Stimulated activated naive B cell treated with anti-CD40 and anti-IgM and Interleukin-4, amounts not matched to agents 10 μg/mL and 1 μg/mL and 100 μg/mL, for 72 hours (primary cell): ENCODE measurements at places on chromosomes 5 and 9.

- DNase-seq: peak; percentile 36
Measured at GRCh38 chr9:124054582-124055227, 43.1 kb downstream of the LHX2 start.

DNA sequence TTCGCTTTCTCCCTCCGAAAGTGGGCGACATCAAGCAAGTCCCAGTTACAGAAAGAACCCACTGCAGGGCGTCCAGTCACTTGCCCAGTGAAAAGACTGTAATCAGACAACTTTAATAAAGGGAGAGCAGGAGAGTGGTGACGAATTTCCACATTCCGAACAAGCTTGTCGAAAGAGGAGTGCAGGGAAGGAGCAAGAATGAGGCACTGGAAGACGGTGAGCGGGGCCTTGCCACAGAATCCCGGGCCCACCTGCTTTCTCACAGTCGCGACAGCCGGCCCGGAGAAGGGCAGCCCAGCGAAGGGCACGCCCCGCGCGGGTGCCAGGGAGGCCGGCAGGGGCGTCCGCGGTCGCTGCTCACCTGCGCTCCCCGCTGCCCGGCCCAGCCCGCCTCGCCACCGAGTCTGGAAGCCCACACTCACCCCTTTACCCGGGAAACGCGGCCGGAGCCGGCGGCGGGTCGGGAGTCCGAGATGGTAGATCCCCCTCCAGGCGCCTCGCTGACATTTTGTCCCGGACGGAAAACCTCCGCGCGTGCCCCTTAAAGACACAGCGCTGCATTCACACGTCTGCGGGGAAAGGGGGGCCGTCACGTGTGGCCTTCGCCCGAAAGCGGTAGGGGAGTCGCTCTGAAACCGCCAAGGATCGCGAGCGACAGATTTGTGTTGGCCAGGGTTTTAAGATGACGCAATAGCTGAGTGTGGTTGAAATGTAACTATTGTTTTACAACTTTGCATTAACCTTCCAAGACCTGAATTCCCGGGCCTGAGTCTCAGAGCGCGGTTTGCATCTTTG, at the start of gene ZBED3:
Gene ZBED3, minus strand, starts transcription at position 597 of the 795 bp plus-strand sequence. CDS start 9,407 bp downstream, outside the sequence.
- DNase-seq: peak; percentile 27

DNA sequence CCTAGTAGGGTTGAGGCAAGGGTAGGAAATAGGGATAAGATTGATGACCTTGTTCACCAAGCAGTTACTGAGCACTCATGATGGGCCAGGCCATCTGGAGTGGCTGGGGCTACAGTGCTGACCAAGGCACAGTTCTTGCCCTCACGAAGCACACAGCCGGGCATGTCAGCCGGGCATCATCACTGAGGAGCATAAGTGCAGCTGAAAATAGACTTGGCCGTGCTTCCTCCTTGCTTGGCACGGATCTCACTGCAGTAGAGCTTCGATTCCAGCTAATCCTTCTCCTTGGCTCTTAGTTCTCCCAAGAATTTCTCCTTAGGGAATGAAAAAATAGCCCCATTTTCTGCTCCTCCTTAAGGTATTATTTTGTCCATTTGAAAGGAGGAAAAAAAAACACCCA, 116.6 kb downstream of the NMUR2 start:
- DNase-seq: no peak

GRCh38 chr9:134050726-134051125, 17.1 kb downstream of the BRD3 start:
- DNase-seq: no peak

DNA sequence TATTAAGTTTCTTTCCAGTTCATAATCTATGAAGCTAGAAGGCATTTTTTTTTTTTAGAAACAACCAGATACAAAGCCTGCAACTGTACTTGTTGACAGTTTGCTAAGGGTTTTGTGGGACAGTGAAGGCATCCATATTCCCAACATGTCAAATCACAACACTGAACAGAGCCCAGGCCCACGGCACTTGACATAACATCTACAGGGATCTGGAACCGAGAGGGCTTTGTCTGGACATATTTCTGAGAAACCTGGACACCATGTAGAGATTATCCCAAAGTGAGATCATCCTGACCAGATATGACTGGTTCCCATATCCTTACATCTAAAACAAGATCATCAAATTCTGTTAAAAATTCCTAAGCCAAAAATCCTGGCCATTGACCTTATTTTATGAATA, 336.3 kb downstream of the ACTL7B start:
- no peak for DNase-seq

- no peak for DNase-seq
Measured at GRCh38 chr5:127757576-127757975, 54.4 kb downstream of the CCDC192 start.

GRCh38 chr5:25754895-25755294, 1110.1 kb upstream of the CDH10 start:
- no peak for DNase-seq

GRCh38 chr9:90783552-90783951, 18.1 kb upstream of the SYK start:
- no peak for DNase-seq

- DNase-seq: no peak
Measured at GRCh38 chr9:13804532-13804931, 509.4 kb downstream of the NFIB start.

GRCh38 chr9:121296213-121297127, 28.5 kb downstream of the GSN start:
- no peak for DNase-seq

GRCh38 chr5:114101153-114101552, 260.7 kb upstream of the KCNN2 start:
- no peak for DNase-seq

- DNase-seq: no peak
Measured at GRCh38 chr5:172502969-172503368, 48.6 kb upstream of the SH3PXD2B start.

DNA sequence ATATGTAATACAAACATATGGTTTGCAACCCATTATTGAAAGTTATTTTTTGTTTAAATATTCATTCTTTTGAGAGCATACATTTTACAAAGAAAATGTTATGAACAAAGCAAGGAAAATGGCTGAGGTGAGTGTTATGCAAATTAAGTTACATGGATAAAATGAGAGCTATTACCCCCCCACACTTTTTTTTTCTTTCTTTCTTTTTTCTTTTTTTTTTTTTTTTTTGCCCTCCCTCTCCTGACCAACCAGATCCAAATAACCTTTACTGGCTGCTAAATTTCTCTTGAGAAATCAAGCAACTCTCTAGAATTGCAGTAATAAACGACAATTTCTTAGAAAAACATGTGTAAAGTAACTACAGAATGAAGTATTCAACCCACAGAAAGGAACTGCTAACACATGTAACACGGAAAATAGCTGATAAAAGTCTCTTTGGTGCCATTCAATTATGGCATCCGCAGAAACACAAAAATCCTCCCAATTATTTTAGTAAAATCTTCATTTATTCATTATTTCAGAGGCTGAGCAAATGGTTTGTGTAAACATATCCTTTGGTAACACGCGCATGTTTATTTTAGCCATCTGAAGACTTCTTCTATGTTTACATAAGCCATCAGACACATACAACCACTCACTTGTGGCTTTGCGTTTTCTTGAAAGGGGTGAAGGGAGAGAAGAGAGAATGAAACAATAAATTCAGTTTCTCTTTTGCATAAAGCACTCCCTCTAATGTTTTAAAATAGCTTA, 216.1 kb downstream of the NFIB start:
- DNase-seq: no peak

- no peak for DNase-seq
Measured at GRCh38 chr9:19631181-19631580, 157.7 kb downstream of the SLC24A2 start.

DNA sequence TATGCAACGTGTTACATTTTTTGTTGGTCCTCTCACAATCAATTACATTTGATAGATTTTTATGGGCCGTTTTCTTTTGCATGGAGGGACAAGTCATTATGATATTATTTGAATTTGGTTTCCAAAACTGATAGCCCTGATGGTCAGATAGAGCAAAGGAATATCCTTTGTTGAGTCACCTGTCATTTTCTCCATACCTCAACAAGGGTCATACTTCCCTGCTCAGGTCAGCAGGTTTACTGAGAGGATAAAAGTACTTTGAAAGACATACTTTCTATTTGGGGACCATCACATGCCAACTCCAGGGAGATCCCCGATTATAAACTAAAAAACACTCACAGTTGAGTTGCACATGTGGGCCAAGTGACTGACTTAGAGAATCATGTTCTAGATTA, 132.9 kb downstream of the SUSD1 start:
- DNase-seq: no peak

- no peak for DNase-seq
Measured at GRCh38 chr9:6552033-6552432, 93.5 kb downstream of the GLDC start.

DNA sequence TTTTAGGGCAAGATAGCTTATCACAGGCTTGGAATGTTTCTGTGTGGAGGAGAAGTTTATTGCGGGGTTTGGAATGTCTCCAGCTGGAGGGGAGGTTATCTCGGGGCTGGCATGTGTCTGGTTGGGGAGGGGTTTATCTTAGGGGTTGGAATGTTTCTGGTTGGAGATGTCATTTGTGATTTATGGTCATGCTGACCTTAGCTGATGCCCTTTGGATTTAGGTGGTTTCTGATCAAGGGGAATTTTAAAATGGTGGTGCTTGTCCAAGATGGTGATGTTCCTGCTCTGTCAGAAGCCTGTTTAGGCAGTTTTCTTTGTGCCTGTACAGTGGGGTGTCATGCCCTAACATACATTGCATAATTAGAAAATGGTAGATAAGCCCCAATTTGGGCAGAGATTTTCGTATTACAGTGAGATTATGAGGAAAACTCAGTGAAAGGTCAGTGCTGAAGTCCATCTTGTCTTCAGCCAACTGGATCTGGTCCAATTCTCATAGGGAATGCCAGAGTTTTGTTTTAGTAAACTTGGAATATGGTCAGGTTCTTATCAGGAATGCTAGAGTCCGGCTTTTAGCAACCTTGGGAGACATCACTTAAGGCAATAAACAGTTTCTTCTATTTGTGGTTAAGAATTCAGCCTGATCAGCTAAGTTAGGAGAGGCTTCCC, 14.3 kb downstream of the CDK20 start:
- no peak for DNase-seq

GRCh38 chr5:134968055-134968454, 348 bp downstream of the CATSPER3 start:
- DNase-seq: no peak

DNA sequence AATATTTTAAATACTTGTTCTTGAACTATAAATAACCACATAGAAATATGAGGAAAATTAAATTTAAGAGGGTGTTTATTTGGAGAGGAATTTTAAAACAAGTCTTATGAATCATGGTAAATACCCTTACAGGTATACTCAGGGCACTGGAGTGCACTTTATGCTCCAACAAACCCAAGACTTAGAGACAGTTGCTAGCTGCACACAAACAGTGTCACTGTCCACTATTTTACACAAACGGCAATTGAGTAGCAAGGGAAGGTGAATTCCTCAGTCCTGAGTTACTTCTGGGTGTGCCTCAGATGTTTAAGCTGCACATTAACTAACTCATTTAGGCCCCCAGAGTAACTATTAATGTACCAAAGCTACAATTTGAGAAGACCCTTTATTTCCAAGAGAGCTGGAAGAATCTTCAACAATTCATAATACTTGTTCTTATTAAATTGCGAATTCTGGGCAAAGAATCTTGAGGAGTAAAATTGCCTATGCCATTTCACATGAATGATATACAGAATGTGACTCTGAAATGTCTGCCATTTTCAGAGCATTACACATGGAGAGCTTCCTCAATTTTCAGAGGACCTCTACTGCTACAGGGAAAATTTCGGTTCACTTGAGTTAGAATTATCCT, 371.2 kb downstream of the PDE4D start:
- no peak for DNase-seq

DNA sequence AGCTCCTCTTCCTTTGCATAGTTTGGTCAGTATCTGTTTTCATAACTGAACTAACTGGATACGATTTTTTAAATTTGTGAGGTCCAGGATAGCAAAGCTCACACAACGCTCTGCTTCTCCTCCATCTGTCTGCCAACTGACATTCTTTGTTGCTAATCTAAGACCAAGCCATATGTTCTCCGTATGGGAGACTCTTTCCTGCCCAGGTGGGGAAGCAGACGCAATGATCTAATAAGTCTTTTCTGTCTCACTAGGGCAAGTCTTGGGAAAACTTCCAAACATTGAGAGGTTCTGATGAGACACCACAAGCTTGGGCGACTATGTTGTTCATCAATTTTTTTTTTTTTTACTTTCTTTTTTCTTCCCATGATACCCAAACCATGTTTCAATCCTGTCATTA, 558.5 kb downstream of the EFNA5 start:
- DNase-seq: no peak

DNA sequence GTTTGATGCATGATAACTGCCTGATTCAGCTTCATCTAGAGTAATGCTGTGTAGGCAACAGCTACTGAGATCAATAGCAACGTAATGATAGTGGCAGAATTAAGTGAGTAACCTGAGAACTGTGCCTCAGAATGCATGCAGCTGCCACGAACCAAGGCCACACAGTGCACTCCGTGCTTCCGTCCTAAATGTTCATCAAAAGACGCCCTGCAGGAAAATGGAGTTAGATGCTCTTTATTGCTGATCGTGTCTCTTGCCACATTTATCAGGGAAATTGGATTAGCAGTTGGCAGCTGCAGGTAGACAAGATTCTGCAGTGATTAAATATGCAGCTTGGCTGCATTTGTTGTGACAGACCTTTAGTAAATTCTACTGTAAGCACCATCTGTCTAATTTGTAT, 107.7 kb upstream of the TLX3 start:
- no peak for DNase-seq

DNA sequence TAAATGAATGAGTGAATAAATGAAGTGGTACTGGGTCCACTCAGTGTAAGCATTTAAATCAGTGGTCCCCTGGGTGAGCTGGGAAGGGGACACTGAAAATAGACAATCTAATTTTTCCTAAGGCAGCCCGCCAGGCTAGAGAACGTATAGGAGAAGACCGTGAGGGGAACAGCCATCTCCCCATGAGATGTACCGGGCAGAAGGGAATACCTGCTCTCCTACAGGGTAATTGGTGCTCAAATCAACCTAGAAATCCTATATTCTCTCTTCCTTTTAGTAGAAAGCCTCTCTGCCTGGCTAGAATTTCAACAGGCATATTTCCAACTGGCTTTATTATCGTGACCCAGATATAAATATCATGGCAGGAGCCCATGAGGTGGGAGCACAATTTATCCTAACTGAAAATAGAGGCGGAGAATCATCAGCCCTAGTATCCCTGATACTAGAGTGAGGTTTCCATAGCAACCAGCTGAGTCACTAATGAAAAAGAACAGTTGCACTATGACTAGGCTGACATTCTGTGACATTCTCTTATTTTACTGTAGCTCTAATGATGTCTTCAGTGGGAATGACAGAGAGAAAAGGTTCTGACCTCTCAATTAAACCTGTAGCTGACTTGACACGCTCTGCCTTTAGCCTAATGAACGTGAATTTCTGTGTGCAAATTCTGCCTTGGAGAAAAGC, 96.5 kb upstream of the CAST start:
- no peak for DNase-seq

DNA sequence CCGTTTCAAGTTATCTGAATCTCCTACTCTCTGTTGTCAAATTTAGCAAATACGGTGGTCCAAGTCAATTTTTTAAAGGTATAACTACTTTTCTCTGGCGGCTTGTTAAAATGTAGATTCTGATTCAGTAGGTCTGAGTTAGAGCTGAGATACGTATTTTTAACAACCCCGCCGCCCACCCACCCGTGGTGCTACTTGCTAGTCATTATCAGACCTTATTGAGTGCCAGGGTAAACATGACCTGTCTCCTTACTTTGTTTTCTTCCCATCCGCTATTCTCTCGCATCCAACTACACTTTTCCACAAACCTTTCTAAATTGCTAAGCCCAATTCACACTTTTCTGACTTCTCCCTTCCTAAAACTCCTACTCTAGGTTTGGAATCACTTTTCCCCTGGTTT, 694 bp upstream of the PLAA start:
- no peak for DNase-seq
